ENCODE measurements at places on chromosomes 2 and 18. TPM values are rescaled to one million over a fixed set of nuclear protein-coding genes. Genes with fewer than 3 reads are reported as not detected.

CLEC4F gene
- total RNA-seq: 0.12 TPM

ABCG8 gene
- not detected for total RNA-seq

POTEC gene
- total RNA-seq: not detected

ATP8B1 gene
- total RNA-seq: 9.0 TPM

ADRA2B gene
- 0.88 TPM for total RNA-seq

LRRC30 gene
- total RNA-seq: not detected

VWC2L gene
- not detected for total RNA-seq

NETO1 gene
- 1.0 TPM for total RNA-seq

KLHL41 gene
- 86.6 TPM for total RNA-seq

MC2R gene
- total RNA-seq: not detected

DSC3 gene
- total RNA-seq: 0.18 TPM

DSC1 gene
- total RNA-seq: 87.5 TPM

TMBIM1 gene
- total RNA-seq: 158 TPM

IL1B gene
- total RNA-seq: 1.7 TPM

MYL1 gene
- total RNA-seq: not detected

FEV gene
- total RNA-seq: not detected

SKOR2 gene
- total RNA-seq: not detected

CHRNG gene
- total RNA-seq: not detected

MAP3K20 gene
- total RNA-seq: 321 TPM

ANKAR gene
- 12.0 TPM for total RNA-seq

NT5C1B gene
- not detected for total RNA-seq

EFR3B gene
- total RNA-seq: 6.3 TPM

ADD2 gene
- 0.41 TPM for total RNA-seq

ANKRD62 gene
- total RNA-seq: not detected

UGT1A8 gene
- not detected for total RNA-seq

RRM2 gene
- 4.0 TPM for total RNA-seq

ILKAP gene
- 30.6 TPM for total RNA-seq

RBKS gene
- 2.5 TPM for total RNA-seq

NABP1 gene
- 8.4 TPM for total RNA-seq

VSNL1 gene
- 39.3 TPM for total RNA-seq

ST8SIA3 gene
- total RNA-seq: not detected

LOXHD1 gene
- 0.15 TPM for total RNA-seq

COL3A1 gene
- total RNA-seq: 343 TPM

DSG3 gene
- total RNA-seq: not detected

STK11IP gene
- 12.1 TPM for total RNA-seq

CD8B2 gene
- total RNA-seq: not detected

FASTKD1 gene
- 60.6 TPM for total RNA-seq

IL36A gene
- total RNA-seq: not detected

MAB21L4 gene
- not detected for total RNA-seq

MROH2A gene
- total RNA-seq: not detected

MAP3K2 gene
- 25.9 TPM for total RNA-seq

FIGN gene
- 9.8 TPM for total RNA-seq

MAPK4 gene
- total RNA-seq: 73.9 TPM

LHCGR gene
- total RNA-seq: not detected

RAX gene
- total RNA-seq: not detected

ROCK2 gene
- 40.4 TPM for total RNA-seq

SERPINB7 gene
- not detected for total RNA-seq

UGT1A9 gene
- not detected for total RNA-seq

EGR4 gene
- not detected for total RNA-seq

CYTIP gene
- total RNA-seq: 4.2 TPM
